ENCODE measurements at places on chromosomes 16 and 17.

DNA sequence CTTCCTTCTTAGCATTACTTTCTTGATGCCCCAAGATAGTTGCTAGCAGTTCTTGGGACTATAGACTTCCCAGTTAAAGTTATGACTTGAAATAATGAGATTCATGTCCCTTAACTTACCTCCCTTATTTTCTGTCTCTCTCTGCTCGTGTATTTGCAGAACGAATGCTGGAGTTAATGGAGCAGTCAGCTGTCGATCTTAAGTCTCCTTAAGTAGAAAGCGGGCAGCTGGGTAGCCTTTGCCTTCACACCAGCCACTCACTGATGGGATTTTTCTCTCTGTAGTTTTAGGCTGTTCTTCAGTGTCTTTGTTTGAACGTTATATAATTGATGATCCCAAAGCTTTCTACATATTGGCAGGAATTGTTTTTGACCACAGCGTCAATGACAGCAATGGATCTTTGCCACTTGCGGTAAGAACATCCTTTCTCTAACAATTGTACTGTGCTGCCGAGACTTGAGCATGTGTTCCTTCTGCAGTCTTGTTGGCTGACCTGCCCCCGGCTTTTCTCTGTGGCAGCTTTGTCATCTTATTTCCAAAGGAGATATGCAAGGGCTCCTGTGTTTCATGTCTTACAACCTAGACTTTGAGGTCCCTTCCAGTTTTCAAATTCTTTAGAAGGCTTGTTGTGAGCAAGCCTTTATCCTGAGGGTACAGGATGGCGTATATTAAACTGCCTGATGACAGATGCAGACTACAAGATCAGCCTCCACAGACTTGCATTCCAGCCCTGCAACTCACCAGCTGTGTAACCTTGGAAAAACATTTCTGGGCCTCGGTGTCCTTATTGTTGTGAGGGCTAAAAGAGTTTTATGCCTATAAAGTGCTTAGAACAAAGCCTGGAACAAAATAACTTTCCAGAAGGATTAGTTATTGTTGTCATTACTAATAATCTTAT lies 25.1 kb upstream of the ABCA3 start:
- DNase-seq, result no peak

DNA sequence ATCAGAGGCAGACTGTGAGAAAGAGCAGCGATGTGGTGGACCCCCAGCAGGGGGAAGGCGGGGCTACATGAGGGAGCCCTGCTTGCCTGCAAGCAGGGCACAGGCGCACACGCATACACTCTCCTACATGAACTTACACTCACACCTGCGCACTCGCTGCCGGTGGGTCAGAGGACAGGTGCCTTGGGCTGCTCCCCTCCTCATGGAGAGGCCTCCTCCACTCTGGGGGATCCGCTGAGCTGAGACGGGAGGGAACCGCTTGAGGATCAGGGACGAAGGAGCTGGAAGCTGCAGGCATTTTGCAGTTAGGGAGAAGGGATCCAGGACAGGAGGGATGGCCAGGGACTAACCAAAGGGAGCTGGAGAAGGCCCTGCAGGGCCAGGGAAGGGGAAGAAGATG lies 14.2 kb downstream of the OSBPL7 start:
- DNase-seq, result no peak

DNA sequence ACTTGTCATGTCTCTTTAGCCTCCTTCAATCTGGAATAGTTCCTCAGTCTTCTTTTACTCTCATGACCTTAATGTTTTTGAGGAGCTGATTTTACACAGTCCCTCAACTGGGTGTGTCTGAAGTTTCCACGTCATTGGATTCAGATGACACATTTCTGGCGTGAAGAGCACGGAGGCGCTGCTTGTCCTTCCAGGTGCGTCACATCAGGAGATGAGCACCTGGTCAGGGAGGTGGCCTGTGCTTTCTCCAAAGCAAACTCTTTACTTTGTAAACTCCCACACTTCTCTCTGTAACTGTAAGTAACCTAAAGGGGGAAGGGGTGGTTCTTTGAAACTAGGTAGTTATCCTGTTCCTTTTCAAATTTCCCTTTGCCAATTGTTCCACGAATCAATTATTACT lies 52.5 kb upstream of the MNT start:
- no peak for DNase-seq

DNA sequence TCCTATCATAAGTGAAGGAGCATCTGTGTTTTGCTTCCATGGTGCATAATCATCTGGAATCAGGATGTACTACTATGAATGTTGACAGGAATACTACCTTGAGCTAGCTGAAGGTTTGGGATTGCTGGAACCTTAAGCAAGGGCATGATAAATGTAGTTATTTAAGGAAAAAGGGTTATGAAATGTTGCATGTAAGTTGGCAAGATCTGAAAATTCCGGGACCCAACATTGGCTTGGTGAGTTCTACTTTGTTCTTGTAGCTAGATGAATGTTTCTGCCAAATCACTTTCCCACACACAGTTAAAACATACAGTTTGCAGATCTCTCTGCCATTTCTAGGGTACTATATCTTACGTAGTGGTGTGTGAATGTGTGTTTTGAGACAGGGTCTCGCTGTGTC lies 13.6 kb downstream of the RHOT1 start:
- DNase-seq, result no peak

- DNase-seq, result peak; percentile 28
These were observed 2.8 kb upstream of the XAF1 start for GRCh38 chr17:6753006-6753445.

DNA sequence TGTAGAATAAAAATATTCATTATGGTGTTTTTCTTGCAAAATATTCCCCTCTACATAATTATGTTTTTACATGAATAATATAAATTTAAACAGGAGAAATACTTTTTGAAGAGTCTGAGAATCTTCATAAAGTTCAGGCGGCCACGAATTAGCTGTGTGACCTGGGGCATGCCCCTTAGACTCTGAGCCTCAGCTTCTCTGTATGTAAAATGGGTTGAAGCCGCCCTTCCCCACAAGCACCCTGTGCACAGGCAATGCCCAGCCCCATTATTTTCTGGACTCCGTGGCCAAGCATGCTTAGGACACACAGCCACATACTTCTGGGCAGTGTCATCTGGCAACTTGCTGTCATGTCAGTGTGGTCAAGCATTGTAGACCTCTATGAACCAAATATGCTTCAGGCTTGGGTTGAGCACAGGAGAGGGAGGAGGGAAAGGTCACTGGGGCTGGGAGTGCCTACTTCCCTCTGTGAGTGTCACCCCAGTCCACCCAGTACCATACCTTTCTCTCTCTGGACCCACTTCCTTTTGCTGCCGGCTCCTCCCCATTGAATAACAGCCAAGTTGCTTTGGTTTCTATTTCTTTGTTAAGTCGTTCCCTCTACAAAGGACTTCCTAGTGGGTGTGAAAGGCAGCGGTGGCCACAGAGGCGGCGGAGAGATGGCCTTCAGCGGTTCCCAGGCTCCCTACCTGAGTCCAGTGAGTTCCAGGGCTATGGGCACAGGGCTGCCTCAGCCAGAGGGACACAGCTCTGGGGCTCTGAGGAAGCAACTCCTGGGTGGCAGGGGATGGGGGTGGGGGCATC lies at the start of gene LGALS9:
Gene LGALS9 (plus strand): TSS at position 582 of the 804 bp plus-strand sequence. CDS start 78 bp downstream, at position 660.
- no peak for DNase-seq

- DNase-seq, result no peak
These were observed 407 bp upstream of the TMEM94 start for GRCh38 chr17:75456039-75456416.

DNA sequence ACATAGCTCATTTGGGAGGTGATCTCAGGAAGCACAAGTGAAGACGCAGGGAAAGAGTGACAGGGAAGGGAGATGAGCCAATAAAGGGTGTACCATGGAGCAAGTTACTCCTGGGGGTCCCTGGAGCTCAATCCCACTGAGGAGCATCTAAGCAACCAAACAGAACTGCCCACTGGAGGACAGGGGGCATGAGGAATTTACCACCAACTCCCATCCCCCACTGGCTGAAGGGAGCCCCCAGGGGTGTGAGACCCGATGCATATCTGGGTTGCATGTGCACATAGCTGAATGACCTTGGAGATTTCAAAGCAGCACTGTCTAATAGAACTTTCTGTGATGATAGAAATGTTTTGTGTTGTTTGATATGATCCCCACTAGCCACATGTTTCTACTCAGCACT lies 29.6 kb downstream of the C16orf82 start:
- no peak for DNase-seq

GRCh38 chr17:16407911-16408588 lies 7.3 kb upstream of the TRPV2 start:
- no peak for DNase-seq

DNA sequence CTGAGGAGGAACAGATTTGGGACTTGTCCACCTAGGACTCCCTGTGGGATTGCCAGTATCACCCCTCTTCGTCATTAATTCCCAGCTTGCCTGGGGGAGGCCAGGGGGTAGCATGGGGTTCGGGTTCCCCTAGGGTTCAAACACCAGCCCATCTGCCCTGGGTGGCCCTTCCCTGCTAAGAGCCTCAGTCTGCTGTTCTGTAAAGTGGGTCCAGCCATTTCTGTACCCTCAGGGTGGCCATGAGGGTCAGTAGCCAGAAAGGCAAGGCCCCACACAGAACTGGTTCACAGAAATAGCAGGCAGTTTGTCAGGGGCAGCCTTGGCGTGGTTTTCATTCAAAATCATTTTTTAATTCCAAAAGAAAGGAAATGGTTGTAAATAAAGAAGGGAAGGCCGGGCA lies 62.9 kb downstream of the RAI1 start:
- no peak for DNase-seq

DNA sequence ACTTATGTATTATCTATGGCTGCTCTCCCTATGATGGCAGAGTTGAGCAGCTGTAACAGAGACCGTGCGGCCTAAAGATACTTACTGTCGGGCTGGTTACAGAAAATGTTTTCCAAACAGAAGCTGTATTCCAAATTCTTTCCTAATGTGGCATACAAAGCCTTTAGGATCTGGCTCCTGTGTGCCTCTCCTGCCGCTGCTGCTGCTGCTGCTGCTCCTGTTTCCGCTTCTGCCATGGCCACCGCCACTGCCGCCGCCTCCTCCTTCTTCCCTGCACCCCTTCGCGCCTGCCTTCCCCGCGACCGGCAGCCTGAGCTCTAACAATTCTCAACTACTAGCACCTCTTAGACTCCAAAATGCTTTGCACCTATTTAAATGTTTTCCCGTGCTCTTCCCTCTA lies 263.9 kb upstream of the TBX2 start:
- DNase-seq, result no peak

GRCh38 chr17:9820448-9820847 lies 1.4 kb downstream of the GSG1L2 start:
- DNase-seq, result no peak

GRCh38 chr16:81585785-81586184 lies 141.2 kb downstream of the CMIP start:
- DNase-seq, result no peak

GRCh38 chr17:49861150-49861884 lies 13.4 kb upstream of the TAC4 start:
- peak; percentile 34 for DNase-seq

Data from activated CD4-positive, alpha-beta T cell treated with anti-CD3 and anti-CD28 coated beads, Interleukin-2, amount 50 U/mL, for 24 hours (primary cell).